ENCODE measurements at places on chromosomes 3 and 15.
A peak's percentile ranks its signal among the peaks of the same experiment; 100 is the strongest.

DNA sequence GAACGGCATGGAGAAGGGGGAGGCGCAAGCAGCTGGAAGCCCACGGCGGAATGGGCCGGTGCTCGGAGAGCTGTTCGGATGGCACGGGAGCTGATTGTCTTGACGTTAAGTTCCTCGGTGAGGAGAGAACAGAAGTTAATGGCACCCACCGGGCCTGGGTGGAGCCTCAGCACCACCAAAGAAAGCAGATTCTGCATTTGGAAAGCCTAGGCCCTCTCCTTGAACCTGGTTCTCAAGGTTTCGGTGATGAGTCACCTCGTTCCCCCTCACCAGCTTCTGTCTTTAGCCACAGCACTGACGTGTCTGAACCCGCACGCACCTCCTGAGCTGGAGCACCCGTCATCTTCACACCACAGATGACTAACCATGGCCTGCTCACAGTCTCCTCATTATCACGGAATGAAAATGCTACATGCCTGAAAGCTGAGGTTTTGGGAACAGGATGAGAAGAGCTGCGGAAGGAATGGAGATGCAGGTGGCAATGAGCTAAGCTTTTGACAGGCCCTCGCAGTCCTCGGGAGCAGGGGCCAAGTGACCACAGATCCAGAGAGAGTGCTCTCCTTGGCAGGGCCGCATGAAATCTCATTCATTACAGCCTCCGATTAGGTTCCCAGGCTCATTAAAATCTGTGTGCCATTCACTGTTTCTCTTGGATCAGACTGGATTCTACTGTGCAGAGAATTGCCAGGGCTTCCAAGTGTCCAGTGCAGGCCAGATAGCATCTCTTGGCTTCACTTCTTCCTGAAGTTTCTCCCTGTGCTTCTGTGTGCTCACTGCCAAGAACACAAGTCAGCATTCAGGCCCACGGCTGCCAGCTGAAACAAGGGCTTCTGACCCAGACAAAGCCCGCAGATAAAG lies 96.3 kb upstream of the DLG1 start:
- no peak overlapping the region for H3K4me3 ChIP-seq
- no peak overlapping the region for H3K27ac ChIP-seq
- no peaks in the 10 kb centered on the region for H3K4me1 ChIP-seq
- peaks cover 15% of the 10 kb centered on the region for H3K27me3 ChIP-seq
- H3K36me3 ChIP-seq, result no peaks in the 10 kb centered on the region
- DNase-seq, result peak; percentile 92

- peak overlapping the region; percentile 65 for H3K27ac ChIP-seq
- peak; percentile 27 for DNase-seq
- H3K4me1 ChIP-seq, result peaks cover 8% of the 10 kb centered on the region
Observed at GRCh38 chr3:111859974-111860859, 1.2 kb downstream of the PHLDB2 start.

- no peak for DNase-seq
- H3K27me3 ChIP-seq, result no peaks in the 10 kb centered on the region
- no peaks in the 10 kb centered on the region for H3K4me1 ChIP-seq
- no peaks in the 10 kb centered on the region for H3K36me3 ChIP-seq
Observed at GRCh38 chr3:87209111-87209510, 18.0 kb upstream of the CHMP2B start.

DNA sequence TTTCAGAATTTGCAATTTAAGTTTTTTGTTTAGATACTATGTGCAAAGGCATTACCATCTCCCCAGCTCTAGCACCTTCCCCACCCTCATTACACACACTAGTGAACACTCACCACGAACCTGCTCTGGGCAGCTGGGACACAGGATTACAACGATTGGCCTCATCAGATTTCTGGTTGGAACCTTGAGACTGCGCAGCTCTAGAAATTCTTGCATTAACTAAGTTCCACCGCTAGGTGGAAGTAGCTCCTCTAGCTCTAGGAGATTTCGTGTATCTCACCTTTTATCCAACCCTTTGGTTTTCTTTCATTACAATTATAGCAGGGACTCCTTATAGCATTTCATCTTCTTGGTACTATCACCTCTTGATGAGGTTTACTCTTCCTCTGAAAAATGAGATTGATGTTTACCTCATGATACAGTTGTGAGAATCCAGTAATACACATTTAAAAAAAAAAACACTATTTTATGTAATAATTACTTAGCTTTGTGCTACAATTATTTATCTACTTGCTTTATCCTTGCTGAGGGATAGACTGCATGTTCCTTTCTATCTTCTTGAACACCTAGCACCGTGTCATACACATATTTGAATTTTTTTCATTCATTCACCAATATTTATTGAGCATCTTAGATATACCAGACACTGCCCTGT lies 28.7 kb upstream of the PLOD2 start:
- H3K36me3 ChIP-seq, result no peaks in the 10 kb centered on the region
- DNase-seq, result peak; percentile 55
- H3K27me3 ChIP-seq, result no peaks in the 10 kb centered on the region
- H3K27ac ChIP-seq, result peak overlapping the region; percentile 71
- H3K4me3 ChIP-seq, result peak overlapping the region; percentile 32

GRCh38 chr15:49418811-49419210 lies 4.2 kb upstream of the FGF7 start:
- DNase-seq, result no peak
- H3K4me3 ChIP-seq, result no peak overlapping the region
- no peaks in the 10 kb centered on the region for H3K36me3 ChIP-seq
- no peaks in the 10 kb centered on the region for H3K4me1 ChIP-seq

DNA sequence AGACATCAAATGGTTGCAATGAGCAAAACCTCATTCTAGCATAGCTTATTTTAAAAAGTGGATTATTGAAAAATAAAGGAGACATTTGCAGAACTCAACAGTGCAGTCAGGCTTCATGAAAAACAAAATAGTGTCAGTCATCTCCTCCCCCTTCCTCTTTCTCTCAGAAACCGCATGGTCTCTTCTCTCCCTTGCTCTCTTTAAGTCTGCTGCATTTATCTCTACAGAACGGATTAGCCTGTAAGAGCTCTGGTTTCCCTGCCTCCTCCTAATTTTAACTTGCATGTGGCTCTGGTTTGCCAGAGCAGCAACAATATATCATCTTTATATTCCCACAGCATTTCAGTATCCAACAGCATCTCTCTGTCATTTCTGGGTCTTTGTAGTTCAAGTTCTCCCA lies 609.0 kb downstream of the MECOM start:
- no peaks in the 10 kb centered on the region for H3K36me3 ChIP-seq
- no peak overlapping the region for H3K4me3 ChIP-seq
- no peak overlapping the region for H3K27ac ChIP-seq
- H3K27me3 ChIP-seq, result no peaks in the 10 kb centered on the region
- no peaks in the 10 kb centered on the region for H3K4me1 ChIP-seq

DNA sequence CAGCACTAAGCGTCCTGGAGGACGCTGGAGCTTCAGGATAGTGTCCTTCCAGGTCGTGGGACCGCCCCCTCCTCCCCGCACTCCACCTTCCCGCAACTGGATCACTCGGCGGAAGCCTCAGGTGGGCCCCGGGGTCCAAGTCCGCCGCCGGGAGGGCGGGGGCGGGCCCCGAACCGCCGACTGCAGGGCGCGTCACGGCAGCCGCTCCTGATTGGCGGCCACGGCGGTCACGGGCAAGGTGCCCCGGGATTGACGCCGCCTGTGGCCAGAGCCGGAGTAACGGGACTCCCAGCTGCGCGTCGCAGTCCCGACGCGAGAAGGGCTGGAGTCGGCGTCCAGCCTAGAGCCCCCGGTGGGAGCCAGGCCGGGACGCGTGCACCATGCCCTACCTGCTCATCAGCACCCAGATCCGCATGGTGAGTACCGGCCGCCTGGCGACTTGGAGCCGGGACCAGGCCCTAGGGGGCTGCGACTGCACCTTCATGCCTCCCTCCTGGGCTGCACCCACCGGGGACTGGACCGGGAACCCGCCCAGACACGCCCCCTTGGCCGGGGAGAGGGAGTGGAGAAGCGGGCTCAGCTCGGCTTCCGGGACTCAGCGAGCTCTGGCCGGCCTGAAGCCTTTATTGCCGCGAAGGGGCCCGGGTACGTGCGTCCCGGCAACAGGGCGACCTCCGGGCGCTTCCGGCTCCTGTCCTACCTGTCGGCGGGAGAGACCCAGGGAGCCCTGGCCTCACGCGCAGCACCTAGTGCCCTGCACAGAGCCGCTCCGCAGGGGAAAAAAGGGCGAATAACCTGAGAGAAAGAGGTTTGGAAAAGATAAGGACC lies at the start of gene GCHFR:
TSS of gene GCHFR (plus strand) at position 268 of the 828 bp plus-strand sequence. CDS start at position 381, 113 bp downstream.
- H3K4me1 ChIP-seq, result peaks cover 37% of the 10 kb centered on the region
- H3K27me3 ChIP-seq, result no peaks in the 10 kb centered on the region
- peak within 1 kb of the TSS; percentile 77 for H3K4me3 ChIP-seq
- no peaks in the 10 kb centered on the region for H3K36me3 ChIP-seq

Data from Panc1 (cell line).